GM23248 (cell line): ENCODE measurements at places on chromosomes 13 and 19. TPM values are rescaled to one million over a fixed set of nuclear protein-coding genes. Genes with fewer than 3 reads are reported as not detected.
A peak's percentile ranks its signal among the peaks of the same experiment; 100 is the strongest.

DNA sequence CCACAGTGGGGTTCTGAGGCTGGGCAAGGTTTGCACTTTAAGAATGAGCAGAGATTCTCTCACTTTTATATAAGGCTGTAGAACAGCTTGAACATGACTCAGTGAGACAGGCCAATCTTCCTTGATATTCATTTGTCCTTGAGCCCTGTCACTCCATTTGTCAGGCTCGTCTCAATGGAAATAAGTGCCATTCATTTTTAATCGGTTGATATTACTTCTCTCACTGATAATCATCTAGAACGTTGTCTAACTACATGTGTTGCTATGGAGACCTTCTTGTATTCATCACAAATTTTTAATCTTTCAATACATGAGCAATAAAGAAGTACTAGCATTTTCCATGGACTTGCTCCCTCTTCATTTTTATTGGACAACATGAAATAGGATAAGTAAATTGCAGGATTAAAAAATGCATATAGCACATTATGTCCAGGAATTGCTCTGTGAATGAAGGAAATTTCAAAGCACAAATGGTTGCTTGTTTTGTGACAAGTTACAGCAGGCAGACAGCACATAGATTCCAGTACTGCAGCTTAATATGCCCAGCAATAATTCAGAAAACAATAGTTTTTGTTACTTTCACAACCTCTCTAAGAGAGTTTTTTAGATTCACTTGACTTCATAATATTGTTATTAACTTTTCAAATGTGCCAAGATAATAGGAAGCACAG, 1178.4 kb upstream of the ATXN8OS start:
- no peak for DNase-seq
- no peaks in the 10 kb centered on the region for H3K27me3 ChIP-seq
- no peak overlapping the region for H3K27ac ChIP-seq
- H3K4me1 ChIP-seq = no peaks in the 10 kb centered on the region
- no peaks in the 10 kb centered on the region for H3K36me3 ChIP-seq

Gene DOCK9
- 10.7 and 21.2 TPM in 2 replicates for total RNA-seq

- H3K36me3 ChIP-seq = no peaks in the 10 kb centered on the region
- peaks cover 8% of the 10 kb centered on the region for H3K4me1 ChIP-seq
- no peak for DNase-seq
- H3K4me3 ChIP-seq = no peak overlapping the region
- no peak overlapping the region for H3K27ac ChIP-seq
These were observed 19.6 kb downstream of the C13orf46 start for GRCh38 chr13:113954046-113954835.

DNA sequence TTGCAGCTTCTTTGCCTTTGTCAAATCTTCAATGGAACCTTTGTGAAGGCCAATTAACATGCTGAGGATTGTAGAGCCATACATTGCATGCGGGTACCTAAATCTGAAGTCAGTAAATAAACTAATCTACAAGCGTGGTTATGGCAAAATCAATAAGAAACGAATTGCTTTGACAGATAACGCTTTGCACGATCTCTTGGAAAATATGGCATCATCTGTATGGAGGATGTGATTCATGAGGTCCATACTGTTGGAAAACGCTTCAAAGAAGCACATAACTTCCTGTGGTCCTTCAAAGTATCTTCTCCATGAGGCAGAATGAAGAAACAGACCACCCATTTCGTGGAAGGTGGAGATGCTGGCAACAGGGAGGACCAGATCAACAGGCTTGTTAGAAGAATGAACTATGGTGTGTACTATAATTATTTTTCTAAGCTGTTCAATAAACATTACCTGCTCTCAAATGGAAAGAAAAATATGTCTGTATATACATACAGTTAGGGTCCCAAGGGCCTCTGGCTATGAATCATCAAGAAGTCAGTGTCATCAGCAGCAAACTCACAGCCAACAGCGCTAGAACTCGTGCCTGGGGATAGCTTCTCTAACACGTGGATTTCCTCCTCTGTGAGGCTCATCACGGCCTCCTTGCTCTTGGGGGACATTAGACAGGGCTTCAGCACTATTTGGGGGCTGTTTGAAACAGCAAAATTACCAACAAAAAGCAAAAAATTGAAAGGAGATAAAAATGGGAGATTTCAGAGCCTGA, 2.9 kb upstream of the CD70 start:
- no peak overlapping the region for H3K4me3 ChIP-seq
- peak; percentile 19 for DNase-seq
- H3K4me1 ChIP-seq = no peaks in the 10 kb centered on the region
- H3K27ac ChIP-seq = no peak overlapping the region

DNA sequence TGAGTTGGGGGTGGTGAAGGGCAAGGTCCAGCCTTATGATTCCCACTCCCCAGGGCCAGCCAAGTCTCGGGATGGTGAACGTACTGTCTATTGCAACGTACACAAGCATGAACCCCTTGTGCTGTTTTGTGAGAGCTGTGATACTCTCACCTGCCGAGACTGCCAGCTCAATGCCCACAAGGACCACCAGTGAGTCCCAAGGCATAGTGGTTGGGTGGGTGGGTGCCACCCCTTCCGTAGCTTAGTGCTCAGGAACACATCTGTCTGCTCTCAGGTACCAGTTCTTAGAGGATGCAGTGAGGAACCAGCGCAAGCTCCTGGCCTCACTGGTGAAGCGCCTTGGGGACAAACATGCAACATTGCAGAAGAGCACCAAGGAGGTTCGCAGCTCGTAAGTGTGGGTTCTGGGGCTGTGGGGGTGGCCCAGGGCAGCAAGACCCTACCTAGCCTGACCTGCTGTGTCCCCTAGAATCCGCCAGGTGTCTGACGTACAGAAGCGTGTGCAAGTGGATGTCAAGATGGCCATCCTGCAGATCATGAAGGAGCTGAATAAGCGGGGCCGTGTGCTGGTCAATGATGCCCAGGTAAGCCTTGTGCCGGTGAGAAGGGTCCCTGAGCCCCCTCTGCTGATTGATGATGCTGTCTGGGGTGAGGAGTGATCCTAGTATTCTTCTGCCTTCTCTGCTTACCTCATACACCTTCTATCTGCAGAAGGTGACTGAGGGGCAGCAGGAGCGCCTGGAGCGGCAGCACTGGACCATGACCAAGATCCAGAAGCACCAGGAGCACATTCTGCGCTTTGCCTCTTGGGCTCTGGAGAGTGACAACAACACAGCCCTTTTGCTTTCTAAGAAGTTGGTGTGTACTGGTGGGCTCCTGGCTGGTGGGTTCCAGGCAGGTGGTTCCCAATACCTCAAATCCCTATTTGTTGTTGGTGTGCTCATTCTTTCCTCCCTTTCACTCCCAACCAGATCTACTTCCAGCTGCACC, 3.8 kb downstream of the TRIM28 start:
- H3K27me3 ChIP-seq = no peaks in the 10 kb centered on the region
- H3K4me3 ChIP-seq = no peak overlapping the region
- peaks cover 46% of the 10 kb centered on the region for H3K36me3 ChIP-seq
- peaks cover 10% of the 10 kb centered on the region; the same call in 1 of the 2 replicates for H3K4me1 ChIP-seq

GRCh38 chr13:112951674-112952371, 17.2 kb upstream of the MCF2L start:
- H3K27ac ChIP-seq = no peak overlapping the region
- no peak overlapping the region for H3K4me3 ChIP-seq
- peaks cover 65% of the 10 kb centered on the region for H3K27me3 ChIP-seq

DNA sequence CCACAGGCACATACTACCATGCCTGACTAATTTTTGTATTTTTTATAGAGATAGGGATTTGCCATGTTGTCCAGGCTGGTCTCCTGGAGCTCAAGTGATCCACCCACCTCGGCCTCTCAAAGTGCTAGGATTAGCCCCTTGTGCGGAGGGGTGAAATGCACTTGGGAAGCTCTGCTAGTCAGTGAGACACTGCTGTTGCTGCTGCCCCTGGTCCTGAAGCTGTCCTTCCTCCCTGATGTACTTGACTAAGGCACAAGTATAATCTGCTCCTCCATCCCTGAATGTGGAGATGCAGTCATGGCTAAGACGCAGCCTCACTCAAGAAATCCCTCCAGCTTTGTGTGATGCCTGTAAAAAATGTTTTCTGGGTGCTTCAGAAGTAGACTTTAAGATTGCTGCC, 124.5 kb downstream of the KCTD15 start:
- H3K27me3 ChIP-seq = 0 out of 2 replicates have a peak, but pooled peaks cover 3% of the 10 kb centered on the region
- H3K36me3 ChIP-seq = no peaks in the 10 kb centered on the region
- no peak overlapping the region for H3K4me3 ChIP-seq

Gene ZNF625
- total RNA-seq = 3.2 and 7.2 TPM in 2 replicates

GRCh38 chr19:4409123-4409933, 6.9 kb downstream of the CHAF1A start:
- DNase-seq = no peak
- peaks cover 2% of the 10 kb centered on the region; the same call in 1 of the 2 replicates for H3K4me1 ChIP-seq
- peaks cover 7% of the 10 kb centered on the region; the same call in 1 of the 2 replicates for H3K36me3 ChIP-seq
- H3K4me3 ChIP-seq = no peak overlapping the region
- no peaks in the 10 kb centered on the region for H3K27me3 ChIP-seq

Gene ZNF772
- 13.6 and 13.7 TPM in 2 replicates for total RNA-seq

- no peak overlapping the region for H3K4me3 ChIP-seq
- DNase-seq = no peak
These were observed 586.8 kb upstream of the MIR17HG start for GRCh38 chr13:90760639-90761038.

Gene ZNF177
- total RNA-seq = 1.8 and 3.2 TPM in 2 replicates

DNA sequence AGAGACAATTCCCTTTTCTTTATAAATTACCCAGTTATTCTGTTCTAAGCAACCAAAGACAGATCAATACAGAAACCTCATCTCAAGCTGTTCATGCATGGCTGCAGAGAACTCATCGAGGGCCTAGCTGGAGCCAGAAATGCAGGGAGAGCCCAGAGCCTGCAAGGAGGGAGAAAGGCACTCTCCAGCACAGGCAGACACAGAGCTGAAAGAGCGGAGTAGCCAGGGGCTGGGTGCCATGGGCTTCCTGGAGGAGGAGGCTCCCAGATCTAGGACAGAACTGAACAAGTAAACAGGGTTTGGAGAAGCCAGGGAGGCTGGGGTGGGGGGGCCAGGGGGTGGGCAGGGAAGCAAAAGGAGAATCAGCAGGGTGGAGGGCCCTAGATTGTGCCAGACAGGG, 144.2 kb upstream of the ZNF507 start:
- no peaks in the 10 kb centered on the region for H3K27me3 ChIP-seq
- DNase-seq = no peak
- H3K4me1 ChIP-seq = no peaks in the 10 kb centered on the region
- no peak overlapping the region for H3K4me3 ChIP-seq
- no peaks in the 10 kb centered on the region for H3K36me3 ChIP-seq

Gene TUBA3C
- total RNA-seq = not detected in 2 replicates

DNA sequence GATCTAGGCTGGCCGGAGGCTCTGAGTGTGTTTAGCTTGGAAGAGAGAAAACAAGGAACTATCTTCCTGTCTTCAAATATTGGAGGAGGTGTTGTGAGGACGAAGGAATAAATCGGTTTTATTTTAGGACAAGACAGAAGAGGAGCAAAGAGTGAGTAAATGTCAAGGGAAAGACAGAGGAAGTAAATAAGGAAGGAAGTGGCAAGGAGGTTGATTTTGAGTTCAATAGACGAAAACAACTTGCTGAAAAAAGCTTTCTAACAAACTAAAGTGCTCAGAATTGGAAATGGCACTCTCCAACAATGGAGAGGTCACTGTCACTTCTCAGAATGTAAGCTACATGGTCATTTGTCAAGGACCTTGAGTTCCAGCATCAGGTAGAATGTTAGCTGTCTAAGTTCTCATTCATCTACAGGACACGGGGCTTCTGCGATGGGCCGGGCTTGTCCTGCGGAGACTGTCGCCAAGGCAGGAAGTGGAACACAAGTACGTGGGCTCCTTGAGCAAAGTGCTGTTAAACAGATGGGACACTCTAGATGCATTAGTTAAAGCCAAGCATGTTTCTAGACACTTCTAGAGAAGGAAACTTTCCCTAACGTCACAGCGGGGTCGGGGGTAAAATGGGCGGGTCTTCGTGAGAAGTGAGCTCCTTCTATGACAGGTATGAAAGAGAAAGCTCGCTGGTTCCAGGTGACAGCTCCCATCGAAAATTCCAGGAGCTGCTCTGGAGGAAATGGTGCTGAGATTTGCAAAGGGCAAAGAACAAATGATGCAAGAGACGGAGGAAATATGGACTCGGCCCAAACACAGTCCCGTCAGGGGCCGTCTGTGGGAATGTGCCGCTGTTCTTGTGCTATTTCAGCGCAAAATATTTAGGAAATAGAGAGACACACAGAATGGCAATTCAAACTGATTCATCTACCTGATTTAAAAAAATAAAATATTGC, 103.9 kb upstream of the UBL3 start:
- no peaks in the 10 kb centered on the region for H3K4me1 ChIP-seq
- H3K36me3 ChIP-seq = no peaks in the 10 kb centered on the region
- no peak overlapping the region for H3K27ac ChIP-seq
- H3K27me3 ChIP-seq = no peaks in the 10 kb centered on the region
- no peak for DNase-seq
- no peak overlapping the region for H3K4me3 ChIP-seq

- no peak for DNase-seq
- H3K27me3 ChIP-seq = no peaks in the 10 kb centered on the region
- no peak overlapping the region for H3K27ac ChIP-seq
These were observed 1624.7 kb downstream of the PCDH9 start for GRCh38 chr13:65605396-65605795.

GRCh38 chr13:74325106-74325505, 190.9 kb upstream of the KLF12 start:
- H3K27ac ChIP-seq = no peak overlapping the region
- H3K4me1 ChIP-seq = peaks cover 7% of the 10 kb centered on the region; the same call in 1 of the 2 replicates
- H3K36me3 ChIP-seq = no peaks in the 10 kb centered on the region
- H3K4me3 ChIP-seq = no peak overlapping the region; the same call in 1 of the 2 replicates
- peak; percentile 59 for DNase-seq

Gene NMRK2
- total RNA-seq = not detected in 2 replicates

DNA sequence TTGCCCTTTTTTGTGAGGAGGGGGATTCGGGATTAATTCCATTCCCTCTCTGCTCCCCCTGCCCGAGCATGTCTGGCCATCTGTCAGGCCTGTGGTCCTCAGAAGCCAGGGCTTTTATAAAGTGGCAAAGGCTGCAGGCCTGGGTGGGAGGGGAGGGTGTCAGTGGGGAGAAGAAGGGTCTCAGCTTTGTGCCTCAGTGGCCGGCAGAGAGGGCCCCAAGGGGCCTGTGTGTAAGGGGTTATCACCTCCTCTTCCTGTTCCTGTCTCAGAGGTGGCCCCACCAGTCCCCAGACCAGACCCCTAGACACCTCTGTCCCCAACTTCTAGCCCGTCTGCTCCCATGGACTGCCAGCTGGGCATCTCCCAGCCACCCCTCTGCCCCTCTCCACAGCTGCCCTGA, 3.4 kb upstream of the NUMBL start:
- no peak overlapping the region for H3K4me3 ChIP-seq
- no peaks in the 10 kb centered on the region; the same call in 1 of the 2 replicates for H3K4me1 ChIP-seq
- no peak overlapping the region for H3K27ac ChIP-seq
- H3K36me3 ChIP-seq = no peaks in the 10 kb centered on the region
- H3K27me3 ChIP-seq = no peaks in the 10 kb centered on the region
- DNase-seq = no peak

DNA sequence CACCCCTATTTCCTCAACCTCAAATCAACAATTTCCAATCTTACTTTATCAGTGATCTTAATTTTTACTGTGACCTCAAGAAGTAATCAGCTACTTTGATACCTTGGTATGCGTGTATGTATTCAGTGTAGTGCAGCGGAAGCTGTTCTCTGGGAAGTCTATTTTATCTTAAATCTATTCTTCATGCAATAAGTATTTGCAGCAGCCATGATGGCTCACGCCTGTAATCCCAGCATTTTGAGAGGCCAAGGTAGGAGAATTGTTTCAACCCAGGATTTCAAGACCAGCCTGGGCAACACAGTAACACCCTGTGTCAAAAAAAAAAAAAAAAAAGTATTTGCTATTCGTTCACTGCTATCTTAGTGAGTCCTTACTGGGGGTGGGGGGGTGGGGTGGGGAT, 6.5 kb downstream of the SLC25A30 start:
- no peaks in the 10 kb centered on the region for H3K27me3 ChIP-seq
- peaks cover 8% of the 10 kb centered on the region for H3K4me1 ChIP-seq
- no peak overlapping the region for H3K4me3 ChIP-seq
- DNase-seq = no peak
